Neural progenitor cell (in vitro differentiated cells): ENCODE measurements at places on chromosomes 6 and 20. TPM values are rescaled to one million over a fixed set of nuclear protein-coding genes. Genes with fewer than 3 reads are reported as not detected.
A peak's percentile ranks its signal among the peaks of the same experiment; 100 is the strongest.

ENPP3 gene
- total RNA-seq, result 0.09 and 0.50 TPM in 2 replicates

FAM209B gene
- not detected in 2 replicates for total RNA-seq

GRCh38 chr6:22412994-22413393 lies 116.2 kb upstream of the PRL start:
- no peak for DNase-seq

LTB gene
- 0.15 TPM in 1 of 2 replicates, not detected in the other for total RNA-seq

GRCh38 chr6:128252341-128253176 lies 267.8 kb downstream of the PTPRK start:
- DNase-seq, result no peak

TPBG gene
- 362 and 601 TPM in 2 replicates for total RNA-seq

DNA sequence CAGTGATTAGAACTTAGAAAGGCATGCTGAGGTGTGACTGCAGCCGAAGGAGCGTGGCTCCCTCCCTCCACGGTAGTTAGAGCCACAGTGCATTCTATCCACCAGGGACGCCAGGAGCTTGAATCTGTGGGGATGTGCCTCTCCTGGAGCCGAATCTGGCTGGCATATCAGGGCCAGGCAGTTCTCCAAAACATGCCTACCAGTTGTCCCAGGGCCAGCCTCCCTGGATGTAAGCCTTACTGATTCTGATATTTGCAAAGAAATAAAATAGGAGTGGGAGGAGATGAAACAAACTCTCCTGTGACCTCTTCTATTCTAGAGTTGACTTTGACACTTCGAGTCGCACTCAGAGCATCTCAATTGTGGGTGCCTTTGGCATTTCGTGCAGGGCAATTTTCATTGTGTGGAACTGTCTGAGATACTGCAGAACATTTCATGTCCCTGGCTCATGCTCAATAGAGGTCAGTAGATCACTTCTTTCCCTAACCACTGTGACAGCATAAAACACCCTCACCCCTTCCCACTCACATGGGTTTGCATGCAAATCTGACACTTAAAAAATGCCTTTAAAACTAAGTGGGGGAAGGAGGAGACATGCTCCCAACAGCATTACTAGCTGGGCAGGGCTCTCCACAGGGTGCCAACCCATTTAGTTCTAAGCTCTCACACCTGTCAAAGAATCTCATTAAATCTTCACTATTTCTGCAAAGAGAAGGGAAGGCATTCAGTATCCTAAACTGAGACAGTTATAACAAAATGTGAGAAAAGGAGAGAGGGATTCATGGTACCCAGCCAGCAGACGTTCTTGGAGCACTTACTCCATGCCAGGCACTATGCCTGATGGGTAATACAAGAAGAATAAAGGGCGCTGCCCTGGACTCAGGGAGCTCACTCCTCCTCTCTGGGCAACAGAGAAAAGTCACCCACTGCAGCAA lies 378.9 kb downstream of the PREX1 start:
- DNase-seq, result no peak

DNA sequence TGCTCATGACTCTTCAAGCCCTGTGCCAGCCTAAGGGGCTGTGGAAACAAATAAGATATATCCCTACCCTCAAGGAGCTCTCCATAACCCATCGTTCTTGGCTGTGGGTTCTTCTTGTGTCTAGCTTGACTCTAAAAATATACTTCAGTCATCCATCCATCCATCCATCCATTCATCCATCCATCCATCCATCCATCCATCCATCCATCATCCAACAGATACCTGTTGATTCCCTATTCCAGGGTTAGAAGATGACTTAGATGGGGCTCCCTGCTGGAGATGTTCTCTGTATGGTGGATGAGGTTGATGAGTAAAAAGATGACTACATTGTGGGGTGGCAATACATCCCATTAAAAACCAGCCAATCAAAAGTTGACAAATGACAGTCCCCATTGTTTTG lies 23.5 kb downstream of the HCK start:
- DNase-seq, result no peak

- peak; percentile 32 for DNase-seq
Measured at GRCh38 chr6:143939364-143939763, 68.7 kb downstream of the PLAGL1 start.

GHRH gene
- total RNA-seq, result 3.2 TPM in 1 of 2 replicates, not detected in the other

HSPA1B gene
- 35.3 and 65.1 TPM in 2 replicates for total RNA-seq

DNA sequence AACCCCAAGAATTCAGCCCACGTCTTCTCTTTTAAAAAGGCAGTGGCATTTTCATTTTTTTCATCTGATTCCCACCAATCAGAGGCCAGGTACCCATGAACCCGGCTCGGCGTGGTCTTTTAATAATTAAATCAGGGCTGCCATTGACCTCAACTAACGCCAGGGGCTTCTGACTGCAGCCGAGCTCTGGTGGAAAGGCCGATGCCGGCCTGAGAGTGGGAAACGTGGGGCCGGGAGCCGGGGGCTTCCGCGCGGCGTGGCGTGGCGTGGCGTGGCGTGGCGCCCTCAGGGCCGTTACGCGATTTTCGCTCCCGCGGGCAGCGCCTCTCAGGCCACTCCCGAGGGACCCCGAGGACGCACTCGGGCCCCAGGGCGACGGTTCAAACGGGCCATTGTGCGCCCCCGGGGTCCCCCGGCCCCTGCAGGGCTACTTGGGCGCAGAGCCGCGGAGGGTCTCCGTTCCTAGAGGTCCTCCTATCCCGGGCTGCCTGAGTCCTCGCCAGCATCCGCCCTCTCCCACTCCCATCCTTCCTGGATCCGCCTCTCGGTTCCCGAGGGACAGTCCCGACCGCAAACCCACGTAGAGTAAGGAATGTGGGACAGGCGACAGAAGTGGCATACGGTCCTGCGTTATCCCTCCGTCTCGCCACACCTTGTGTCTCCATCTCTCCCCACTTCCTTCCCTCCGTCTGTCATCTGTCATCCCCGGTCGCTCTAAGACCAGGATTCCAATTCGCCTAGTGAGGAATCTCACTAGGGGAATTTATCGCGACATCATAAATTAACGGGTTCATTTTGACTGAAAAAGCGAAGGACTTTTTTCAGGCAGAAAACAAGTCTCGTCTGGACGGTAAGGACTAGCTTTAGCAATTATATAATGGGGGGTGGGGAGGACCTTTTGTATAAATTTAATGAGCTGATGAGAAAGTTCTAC lies 876 bp upstream of the TBPL1 start:
- DNase-seq, result peak; percentile 64

- DNase-seq, result no peak
Measured at GRCh38 chr20:47066484-47067270, 172.0 kb downstream of the EYA2 start.

GRCh38 chr6:55773620-55774216 lies 101.7 kb downstream of the BMP5 start:
- DNase-seq, result no peak
